ENCODE measurements at places on chromosomes 1 and 21.

GRCh38 chr1:26025060-26025459 lies 3.5 kb downstream of the EXTL1 start:
- no peak for DNase-seq

GRCh38 chr1:203009185-203009584 lies 2.0 kb downstream of the TMEM183A start:
- no peak for DNase-seq

- no peak for DNase-seq
Measured at GRCh38 chr1:56758794-56759193, 60.4 kb downstream of the FYB2 start.

DNA sequence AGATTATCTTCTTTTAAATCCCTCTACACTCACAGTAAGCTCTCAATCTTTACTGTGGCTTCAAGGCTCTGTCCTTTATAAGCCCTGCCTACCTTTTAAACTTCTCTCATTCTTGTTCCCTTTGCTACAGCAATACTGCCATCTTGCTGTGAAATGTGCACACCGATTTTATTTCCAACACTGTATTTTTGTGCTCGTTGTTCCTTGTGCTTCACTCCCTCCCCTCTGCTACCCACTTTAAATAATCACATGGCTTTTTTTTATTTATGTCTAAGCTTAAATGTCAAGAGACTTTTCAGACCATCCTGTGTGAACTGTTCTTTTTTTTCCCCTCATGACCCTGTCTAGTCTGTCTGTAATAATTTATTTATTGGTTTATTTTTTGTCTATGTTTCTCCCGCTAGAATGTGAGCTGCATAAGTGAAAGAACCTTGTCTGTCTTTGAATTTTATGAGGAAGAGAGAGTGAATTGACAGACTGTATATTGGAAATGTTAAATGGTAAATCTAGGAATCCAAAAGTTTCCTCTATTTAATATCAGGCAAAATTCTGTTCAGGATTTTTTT lies 45.7 kb downstream of the ABCD3 start:
- DNase-seq, result no peak

Measured in aorta (tissue), 5 donors.